ENCODE measurements at places on chromosomes 11 and 22.

DNA sequence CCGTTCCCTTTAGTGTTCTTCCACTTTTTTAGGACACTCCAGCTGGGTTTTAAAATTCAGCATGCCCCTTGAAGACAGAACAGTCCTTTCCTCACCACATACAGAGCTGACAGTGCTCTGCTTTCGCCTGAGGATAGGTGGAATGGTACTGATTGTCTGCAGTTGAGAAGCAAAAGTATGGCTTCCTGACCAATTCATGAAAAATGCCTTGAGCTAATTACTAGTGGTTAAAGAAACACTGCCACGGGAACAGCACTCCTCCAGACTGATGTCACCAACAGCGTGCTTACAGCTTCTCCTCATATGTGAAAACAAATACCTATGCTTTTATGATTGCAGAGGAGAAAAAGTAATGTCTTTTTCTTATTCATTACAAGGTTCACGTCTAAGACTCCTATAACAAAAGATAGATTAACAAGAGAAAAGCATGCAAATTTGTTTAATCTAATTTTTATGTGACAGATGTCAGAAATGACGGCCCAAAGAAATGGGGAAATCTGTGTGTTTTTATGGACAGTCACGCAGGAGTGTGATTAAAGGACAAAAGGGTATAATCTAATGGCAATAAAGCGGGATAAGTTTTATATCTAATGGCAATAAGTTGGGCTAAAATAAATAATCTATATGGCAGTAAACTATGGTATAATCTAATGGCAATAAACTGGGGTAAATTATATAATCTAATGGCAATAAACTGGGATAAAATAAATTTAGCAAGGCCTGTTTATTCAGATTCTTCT, 123.4 kb upstream of the ARHGAP42 start:
- no peak for DNase-seq

DNA sequence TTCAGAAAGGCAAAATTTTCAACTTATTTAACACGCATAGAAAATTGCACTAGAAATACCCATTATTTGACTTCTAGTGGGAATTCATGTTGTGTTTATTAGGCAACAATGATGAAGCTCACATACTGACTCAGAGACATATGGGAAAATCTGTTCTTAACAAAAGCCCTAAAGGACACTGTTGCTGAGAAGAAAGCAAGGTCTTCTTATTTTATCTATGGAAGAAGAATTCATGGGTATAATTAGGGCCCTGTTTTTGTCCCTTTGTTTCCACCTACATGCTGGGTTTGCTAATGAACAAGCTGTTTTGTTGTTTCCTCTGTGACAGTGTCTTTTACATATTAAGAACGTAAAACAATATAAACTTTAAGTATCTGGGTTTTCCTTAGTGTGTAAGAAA, 606.7 kb upstream of the ARHGAP42 start:
- no peak for DNase-seq

- DNase-seq = no peak
These were observed 11.6 kb downstream of the MAPK8IP2 start for GRCh38 chr22:50612168-50612527.

DNA sequence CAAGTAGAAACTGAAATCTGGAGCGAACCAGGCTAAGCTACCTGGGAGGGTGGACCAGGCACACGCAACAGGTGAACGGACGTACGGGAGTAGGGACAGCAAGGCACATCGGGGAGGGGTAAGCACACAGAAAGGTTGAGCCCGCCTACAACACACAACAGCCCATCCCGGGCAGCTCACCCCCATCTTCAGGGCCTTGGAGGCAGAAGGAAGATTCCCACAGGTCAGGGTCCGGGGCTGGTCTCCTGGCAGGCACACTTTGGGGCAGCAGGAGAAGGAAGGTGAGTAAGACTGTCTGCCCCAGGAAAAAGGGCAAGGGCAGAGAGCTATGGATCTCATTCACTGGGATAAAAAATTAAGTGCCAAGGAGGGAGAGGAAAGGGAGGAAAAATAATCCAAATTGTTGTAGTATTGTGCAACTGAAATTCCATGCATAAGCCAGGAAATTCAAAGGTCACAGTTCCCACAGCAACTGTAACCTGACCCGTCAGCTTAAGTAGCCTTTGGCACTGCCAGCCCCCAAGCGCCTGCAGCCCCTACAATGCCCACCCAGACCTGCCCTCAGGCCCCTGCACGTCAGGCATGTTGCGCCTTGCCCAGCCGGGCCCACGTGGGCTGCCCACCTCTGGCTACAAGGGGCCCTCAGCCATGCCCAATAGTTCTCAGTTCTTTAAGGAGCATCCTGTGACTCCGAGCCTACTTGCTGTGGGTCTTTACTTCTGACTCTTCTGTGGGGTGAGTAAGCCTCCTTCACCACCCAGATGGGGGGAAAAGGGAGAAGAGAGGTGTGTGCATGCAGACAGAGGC, 51.8 kb downstream of the MICAL3 start:
- no peak for DNase-seq

GRCh38 chr11:62974848-62975522, 9.8 kb downstream of the SLC22A6 start:
- DNase-seq = no peak

GRCh38 chr11:128555606-128556005, 31.8 kb downstream of the ETS1 start:
- no peak for DNase-seq

DNA sequence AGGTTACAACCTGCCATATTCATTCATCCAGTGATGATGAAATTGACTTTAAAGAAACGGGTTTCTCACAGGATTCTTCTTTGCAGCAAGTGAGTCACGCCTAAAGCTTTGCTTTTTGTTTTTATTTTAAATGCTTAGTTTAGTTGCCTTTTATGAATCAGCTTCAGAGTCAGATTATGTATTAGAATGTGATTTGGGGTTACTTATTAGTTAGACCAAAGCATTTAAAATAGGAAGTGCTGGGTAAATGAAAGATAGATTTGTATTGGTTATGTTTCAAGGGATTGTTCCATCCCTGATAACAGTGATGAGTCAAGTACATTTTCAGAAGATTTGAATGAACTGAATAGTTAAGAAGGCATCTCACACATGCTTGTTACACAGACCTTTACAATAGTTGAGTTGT, 101.3 kb upstream of the GAL start:
- no peak for DNase-seq

GRCh38 chr11:102473543-102473942, 21.0 kb upstream of the TMEM123 start:
- no peak for DNase-seq

- no peak for DNase-seq
These were observed 45.4 kb downstream of the CASP12 start for GRCh38 chr11:104852811-104853210.

GRCh38 chr11:28245131-28245530, 136.9 kb downstream of the METTL15 start:
- no peak for DNase-seq

DNA sequence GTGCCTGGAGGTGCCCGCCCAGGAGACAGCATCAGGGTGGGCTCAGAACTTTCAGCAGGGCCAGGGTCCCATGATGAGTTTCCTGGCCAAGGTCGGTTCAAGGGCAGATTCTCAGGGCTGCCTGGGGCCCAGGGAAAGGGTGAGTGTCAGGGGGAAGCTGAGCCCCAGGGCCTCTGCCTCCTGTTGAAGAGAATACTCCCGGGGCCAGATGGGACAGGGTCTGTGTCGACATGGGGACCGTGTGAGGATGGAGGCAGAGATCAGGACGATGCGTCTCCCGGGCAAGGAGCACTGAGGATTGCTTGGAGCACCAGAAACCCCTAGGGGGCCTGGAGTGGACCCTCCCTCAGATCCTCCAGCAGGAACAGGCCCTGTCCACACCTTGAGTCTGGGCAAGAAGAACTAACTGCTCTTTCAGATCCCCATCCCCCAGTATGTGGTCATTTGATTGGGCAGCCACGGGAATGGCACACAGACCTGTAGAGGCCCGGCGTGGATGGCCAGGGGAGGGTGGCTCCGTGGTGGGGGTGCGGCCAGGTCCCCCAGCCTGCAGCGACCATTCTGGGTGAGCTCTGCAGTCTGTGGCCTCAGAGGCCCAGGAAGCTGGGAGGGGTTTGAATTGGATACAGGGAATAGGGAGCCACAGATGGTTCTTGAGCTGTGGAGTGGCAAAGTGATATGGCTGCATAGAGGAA, 1078.7 kb downstream of the BRD1 start:
- no peak for DNase-seq

DNA sequence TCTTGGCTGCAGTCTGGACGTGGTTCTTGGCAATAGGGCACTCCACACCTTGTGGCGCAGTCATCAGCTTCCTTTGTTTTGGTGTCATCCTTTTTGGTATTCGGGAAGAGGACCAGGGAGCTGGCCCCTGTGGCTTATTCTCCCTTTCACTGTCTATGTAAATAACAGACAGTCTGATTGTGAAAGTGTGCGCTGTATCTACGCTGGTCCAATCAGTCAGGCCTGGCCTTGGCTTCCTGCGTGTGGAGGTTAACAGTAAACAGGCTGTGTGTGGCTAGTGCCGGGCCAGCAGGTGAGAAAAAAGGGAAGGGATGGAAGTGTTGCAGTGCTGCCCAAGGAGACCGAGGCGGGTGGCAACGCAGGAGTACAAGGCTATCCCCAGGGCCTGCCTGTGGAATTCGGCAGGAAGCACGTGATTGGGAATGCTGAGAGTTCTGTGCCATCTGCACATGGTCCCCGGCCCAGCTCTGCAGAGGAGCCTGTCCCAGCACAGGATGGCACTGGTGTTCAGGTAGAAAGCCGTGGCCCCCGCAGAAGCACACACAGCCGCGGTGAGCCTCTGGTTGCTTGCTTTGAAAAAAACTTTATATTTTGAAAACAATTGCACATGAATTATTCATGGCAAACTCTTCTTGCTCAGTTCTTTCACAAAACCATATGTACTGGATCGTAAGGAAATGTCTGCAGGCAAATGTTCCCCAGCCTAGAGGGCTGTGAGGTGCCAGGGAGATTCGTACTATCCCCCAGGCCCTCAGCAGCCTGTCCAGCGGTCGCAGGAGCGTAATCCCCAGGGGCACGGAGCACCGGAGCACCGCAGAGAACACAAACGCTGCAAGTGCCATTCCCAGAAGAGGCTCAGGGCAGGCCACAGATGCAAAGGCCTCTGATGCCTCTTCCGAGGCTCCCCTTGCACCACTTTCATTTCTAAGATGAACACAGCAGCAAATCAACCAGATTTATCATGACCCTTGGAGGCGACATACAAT, 174.5 kb downstream of the EFCAB6 start:
- no peak for DNase-seq

GRCh38 chr22:28229566-28230485, 310.8 kb upstream of the PITPNB start:
- no peak for DNase-seq

All from activated CD8-positive, alpha-beta memory T cell treated with anti-CD3 and anti-CD28 coated beads for 4 hours (primary cell).